ENCODE measurements at places on chromosomes 1 and 21.
A peak's percentile ranks its signal among the peaks of the same experiment; 100 is the strongest.

DNA sequence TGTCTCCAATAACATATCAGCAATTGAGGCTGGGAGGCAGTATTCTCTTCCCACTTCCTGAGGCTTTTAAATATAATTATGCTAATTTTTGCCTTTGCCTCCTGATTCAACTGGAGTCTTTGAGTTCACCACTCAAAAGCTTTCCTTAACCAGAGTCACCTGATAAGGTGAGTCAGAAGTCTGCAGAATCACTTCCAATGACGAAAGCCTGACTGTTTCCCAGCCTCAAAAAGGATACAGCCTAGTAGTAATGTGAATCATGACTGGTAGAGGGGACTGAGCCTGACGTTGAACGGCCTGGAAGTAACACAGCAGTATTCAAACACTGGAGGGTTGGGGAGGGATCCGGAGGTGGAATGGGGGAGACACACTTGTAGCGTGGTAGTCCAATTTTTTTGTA lies 10.4 kb upstream of the MRPL9 start:
- no peak for DNase-seq

DNA sequence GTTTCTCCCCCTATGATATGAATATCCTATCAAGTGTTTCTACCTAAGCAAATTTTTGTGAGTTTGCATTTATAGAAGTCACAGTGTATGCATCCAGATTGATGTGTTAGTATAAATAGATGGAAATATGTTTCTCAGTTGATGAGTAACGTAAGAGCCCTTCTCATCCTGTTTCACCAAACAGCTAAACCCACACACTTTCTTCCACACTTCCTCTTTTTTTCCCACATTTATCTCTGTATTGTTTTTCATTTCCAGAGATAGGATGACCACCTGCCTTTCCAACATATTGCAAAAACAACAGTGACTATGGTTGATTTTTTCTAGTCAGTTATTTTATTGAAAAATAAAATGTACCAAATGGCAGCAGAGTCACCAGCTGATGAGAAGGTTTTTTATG lies 490.1 kb downstream of the NEGR1 start:
- no peak for DNase-seq

GRCh38 chr1:52636721-52637695 lies 4.0 kb downstream of the SHISAL2A start:
- peak; percentile 89 for DNase-seq

- DNase-seq: no peak
Measured at GRCh38 chr1:11178021-11179015, 10.8 kb upstream of the ANGPTL7 start.

GRCh38 chr1:193179094-193179493 lies 7.3 kb downstream of the B3GALT2 start:
- DNase-seq: no peak

- DNase-seq: peak; percentile 4
Measured at GRCh38 chr1:172946814-172947507, 103.8 kb downstream of the TNFSF18 start.

- DNase-seq: peak; percentile 68
Measured at GRCh38 chr1:24503870-24504523, 1.4 kb downstream of the RCAN3 start.

DNA sequence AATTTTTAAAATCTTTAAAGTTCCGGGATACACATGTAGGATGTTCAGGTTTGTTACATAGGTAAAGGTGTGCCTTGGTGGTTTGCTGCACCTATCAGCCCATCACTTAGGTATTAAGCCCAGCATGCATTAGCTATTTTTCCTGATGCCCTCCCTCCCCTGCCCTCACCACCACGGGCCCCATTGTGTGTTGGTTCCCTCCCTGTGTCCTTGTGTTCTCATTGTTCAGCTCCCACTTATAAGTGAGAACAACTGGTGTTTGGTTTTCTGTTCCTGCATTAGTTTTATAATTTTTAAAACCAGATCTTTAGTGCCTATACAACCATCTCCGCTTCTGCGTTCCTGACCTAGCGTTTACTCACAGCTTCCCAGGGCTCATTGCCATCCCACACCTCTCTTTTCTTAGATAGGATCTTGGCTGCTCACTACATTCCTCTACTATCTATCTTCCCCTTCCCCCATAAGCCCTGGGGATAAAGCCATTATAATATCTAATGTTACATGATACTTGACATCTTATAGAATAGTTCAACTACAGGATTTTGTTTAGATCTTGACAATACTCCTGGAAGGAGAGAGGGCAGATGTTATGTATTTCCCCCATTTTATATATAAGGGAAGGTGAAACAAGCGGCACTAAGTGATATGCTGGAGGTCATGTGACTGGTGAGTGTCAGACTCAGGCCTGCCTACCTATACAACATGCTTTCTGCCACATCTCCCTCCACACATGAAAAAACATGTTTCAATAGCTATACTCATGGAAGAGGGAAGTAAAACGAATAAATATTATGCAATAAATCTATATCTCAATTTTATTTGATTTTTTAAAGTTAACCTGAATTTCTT lies 52.3 kb upstream of the DNAJC6 start:
- no peak for DNase-seq

DNA sequence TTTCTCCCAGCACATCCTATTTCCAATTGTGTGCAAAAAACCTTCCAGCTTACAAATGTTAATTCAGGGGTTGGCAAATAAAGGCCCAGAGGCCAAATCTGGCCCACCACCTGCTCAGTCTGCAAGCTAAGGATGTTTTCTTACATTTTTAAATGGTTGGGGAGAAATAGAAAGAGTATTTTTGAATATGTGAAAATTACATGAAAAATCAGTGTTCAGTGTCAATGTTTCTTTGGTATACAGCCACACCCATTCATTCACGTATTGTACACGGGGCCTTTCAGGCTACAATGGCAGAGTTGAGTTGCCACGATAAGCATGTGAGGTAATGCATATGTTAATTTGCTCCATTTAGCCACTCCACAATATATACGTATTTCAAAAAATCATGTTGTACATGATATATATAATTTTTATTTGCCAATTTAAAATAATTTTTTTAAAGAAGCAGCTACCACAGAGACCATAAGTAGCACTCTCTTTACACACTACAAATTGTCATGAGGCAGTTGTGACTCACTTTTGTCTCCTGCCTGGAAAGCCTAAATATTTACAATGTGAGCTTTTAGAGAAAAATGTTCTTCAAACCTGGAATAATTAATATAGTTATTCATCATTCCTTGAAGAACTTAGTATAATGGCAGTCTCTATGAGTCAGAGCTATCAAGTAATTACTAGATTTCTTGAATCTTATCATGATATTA lies 189.6 kb downstream of the SMYD3 start:
- no peak for DNase-seq
